Stimulated activated CD4-positive, alpha-beta T cell treated with anti-CD3 and anti-CD28 coated beads, Interleukin-15, amount 100 ng/mL, for 48 hours (primary cell): ENCODE measurements at places on chromosomes 3 and 15.

DNA sequence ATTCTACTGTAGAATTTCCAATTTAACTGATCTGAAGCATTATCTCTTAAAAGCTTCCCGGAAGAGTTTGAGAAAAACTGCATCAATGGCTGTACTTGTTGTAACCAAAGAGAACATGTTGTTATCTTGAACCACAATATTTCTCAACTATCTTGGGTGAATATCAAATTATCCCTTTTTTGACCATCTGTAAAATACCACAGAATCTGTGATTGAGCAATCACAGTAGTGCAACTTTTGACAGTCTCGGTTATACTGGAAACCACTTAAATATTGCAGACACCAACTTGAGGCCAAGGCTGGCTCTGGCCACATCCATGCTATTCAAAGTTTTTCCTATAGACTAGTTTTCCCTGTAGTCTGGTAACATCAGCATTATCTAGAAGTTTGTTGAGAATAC lies 842.8 kb upstream of the EPHA6 start:
- DNase-seq, result no peak

GRCh38 chr15:51290720-51291119 lies 47.7 kb downstream of the CYP19A1 start:
- DNase-seq, result no peak

DNA sequence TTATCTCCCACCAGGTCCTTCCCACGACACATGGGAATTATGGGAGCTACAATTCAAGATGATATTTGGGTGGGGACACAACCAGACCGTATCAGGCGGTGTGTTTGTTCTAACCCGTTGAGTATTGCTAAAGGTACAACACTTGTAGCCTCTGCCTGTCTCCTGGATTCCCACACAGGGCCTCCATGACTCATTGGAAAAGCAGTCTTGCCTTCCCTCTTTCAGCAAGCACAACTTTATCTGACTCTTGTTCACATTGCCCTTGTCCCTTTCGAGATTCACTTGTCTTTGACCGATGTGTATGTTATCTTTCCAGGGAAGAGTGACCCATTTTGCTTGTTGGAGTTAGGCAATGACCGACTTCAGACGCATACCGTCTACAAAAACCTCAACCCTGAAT lies 152.3 kb downstream of the MCTP2 start:
- DNase-seq, result no peak

DNA sequence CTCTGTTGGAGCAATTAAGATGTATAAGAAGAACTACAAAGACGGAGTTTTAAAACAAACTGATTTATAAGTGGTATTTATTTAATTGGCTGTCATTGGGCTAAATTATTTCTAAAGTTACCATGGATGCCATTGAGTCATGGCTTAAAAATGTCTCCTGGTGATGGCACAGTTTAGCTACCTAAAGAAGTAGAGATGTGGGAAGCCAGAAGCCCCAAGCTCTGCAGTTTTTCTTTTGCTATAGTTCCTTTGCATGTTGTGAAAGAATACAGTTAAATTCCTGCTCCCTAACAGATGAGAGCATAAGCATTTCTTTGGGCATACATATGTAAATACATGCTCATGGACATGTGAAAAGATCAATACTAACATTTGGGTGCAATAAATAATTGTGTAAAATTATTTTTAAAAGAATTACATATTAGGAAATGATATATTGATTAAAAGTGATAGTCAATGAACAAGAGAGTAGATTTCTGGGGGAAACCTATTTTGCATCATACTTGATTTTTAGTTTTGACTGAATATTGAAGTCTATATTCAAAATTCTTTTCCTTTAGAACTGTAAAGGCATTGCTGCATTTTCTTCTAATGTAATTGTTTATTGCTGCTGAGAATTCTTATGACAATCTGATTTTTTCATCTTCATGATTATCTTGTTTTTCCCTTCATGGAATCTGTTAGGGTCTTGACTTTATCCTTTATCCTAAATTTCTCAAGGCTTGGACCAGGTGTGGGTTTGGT lies 2.1 kb downstream of the OPA1 start:
- DNase-seq, result no peak

GRCh38 chr3:49787182-49787464 lies 781 bp upstream of the IP6K1 start:
- DNase-seq, result no peak

DNA sequence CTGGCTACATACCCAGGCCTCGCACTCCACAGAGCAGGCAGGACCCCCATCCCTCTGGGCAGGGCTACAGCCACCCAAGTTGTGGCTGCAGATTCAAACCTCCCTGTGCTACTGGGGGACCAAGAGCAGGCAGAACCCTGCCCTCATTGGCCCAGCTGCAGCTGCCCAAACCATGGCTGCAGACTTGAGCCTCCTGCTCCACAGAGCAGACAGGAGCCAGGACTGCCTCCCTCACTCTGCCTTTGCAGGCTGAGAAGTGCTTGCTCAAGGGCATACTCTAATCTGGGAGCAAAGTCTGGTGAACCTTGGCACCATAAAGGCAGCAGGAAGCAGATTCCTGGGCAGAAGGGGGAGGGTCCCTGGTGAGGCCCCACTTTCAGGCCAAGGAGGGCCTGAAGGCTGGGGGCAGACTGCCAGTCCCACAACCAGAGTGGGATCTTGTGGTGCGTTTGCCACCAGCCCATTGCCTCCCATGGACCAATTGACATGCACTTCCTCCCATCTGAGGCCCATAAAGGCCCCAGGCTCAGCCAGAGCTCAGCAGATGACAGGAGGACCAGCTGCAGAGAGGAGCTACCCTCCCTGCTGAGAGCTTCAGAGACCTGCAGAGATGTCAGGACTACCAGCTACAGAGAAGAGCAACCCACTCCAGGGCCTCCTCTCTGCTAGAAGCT lies 64.2 kb upstream of the EPHA6 start:
- DNase-seq, result no peak

DNA sequence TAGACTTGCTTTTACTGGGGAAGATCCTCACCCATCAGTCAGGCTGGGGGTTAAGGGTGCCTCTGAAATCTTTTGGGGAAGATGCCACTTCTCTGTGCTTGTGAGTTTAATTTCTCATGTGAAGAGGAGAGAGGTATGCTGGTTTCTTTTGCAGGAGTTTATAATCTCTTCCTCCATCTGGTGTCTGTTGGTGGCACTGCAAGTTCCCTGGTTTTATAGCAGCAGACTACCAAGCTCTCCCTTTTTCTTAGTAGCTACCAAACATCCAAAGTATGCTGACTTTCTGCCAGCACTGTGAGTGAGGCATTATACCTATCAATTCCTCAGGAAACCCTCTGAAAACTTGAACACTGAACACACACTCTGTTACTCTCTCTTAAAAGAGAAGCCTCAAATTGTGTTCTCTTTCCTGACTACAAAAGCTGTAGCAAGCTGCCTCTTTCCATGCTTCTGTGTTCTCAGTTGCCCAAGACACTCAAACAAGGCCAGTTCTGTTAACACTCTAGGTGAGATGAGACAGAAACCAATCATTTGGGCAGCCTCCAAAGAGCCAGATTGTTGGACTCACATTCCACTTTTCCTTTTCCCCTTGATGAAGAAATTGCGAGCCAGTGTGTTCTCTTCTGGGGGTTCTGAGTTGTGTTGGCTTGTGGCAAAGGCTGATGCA lies 299.5 kb downstream of the GAP43 start:
- no peak for DNase-seq

- no peak for DNase-seq
Measured at GRCh38 chr15:99514306-99514705, 51.5 kb upstream of the MEF2A start.

GRCh38 chr15:59543721-59544547 lies 67.6 kb upstream of the GCNT3 start:
- no peak for DNase-seq

GRCh38 chr15:69009341-69009740 lies 5.2 kb upstream of the NOX5 start:
- DNase-seq, result no peak

- no peak for DNase-seq
Measured at GRCh38 chr3:150757364-150757763, 5.6 kb downstream of the SIAH2 start.

- DNase-seq, result no peak
Measured at GRCh38 chr3:55484801-55485791, 2.0 kb downstream of the WNT5A start.

DNA sequence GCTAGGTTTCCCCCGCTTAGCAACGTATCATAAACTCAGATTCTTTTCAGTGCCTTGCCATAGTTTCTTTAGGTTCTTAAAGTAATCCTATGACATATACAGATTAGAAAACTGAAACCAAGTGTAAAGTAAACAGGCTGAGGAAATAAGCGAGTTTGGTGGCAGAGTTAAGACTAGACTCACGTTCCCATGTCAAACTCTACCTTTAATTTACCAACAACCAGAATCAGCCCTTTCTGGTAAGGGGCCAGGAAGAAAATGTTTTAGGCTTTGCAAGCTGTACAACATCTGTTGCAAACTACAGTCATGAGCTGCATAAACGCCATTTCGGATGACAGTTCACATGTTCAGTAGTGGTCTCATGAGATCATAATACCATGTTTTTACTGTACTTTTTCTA lies 128.0 kb upstream of the PRICKLE2 start:
- DNase-seq, result no peak

- DNase-seq, result no peak
Measured at GRCh38 chr3:137692803-137693431, 71.2 kb upstream of the SOX14 start.

- no peak for DNase-seq
Measured at GRCh38 chr3:39755100-39755499, 54.3 kb upstream of the MYRIP start.

DNA sequence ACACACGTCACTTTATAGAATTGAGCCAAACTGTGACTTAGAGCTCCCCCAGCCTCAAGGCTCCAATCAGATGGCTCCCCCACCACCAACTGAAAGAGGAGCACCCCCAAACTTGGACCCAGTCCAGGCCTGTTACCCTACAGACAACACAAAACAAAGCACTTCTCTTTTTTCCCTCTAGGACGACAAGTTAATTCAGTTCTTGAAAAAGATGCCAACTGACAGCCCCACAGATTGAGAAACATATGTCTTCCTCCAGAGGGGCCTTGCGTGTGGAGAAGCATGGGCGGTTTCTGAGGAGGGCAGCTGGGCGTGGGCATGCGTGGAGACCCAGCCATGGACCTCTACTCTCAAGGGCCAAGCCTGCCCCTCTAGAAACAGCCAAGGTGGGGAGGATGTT lies 229.5 kb downstream of the SHQ1 start:
- no peak for DNase-seq

- DNase-seq, result no peak
Measured at GRCh38 chr15:34973512-34973911, 4.0 kb upstream of the AQR start.

- DNase-seq, result no peak
Measured at GRCh38 chr3:72113564-72113963, 328.6 kb upstream of the PROK2 start.

GRCh38 chr3:141710888-141711616 lies 27.0 kb upstream of the RNF7 start:
- DNase-seq, result no peak

DNA sequence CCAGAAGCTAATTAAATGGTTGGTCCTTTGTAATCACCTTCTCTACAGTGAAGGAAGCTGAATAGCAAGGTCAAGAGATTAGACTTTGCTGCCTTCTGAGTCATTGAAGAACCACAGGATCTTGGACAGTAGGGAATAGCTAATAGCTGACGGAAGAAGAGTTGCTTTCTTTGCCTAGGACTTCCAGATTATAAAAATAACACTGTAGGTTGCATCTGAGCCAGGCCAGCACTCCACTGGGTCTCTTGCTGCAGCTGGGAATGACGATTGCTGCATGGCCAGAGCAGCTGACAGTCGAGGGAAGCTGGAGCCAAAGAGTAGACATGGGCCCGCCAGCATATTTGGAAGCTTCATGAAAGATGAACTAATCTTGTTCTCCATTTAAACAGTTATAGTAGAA lies 81.5 kb upstream of the KCNMB2 start:
- no peak for DNase-seq

DNA sequence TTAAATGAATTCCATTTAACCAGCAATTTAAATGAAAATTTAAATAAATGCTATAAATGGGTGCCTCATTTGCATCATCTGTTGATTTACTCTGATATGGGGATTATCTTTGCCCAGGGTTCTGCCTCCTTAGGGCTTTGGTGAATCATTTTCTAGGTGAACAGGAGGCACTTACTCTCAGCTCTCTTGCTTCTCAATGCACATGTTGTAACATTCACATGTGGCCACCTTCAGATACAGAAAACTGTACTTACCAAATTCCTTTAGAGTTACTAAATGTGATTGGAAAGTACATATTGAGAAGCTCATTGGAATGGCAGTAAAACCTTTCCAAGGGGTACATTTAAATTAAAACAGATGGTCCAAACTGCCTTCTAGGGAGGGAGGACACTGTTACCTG lies 20.8 kb downstream of the GADL1 start:
- no peak for DNase-seq

DNA sequence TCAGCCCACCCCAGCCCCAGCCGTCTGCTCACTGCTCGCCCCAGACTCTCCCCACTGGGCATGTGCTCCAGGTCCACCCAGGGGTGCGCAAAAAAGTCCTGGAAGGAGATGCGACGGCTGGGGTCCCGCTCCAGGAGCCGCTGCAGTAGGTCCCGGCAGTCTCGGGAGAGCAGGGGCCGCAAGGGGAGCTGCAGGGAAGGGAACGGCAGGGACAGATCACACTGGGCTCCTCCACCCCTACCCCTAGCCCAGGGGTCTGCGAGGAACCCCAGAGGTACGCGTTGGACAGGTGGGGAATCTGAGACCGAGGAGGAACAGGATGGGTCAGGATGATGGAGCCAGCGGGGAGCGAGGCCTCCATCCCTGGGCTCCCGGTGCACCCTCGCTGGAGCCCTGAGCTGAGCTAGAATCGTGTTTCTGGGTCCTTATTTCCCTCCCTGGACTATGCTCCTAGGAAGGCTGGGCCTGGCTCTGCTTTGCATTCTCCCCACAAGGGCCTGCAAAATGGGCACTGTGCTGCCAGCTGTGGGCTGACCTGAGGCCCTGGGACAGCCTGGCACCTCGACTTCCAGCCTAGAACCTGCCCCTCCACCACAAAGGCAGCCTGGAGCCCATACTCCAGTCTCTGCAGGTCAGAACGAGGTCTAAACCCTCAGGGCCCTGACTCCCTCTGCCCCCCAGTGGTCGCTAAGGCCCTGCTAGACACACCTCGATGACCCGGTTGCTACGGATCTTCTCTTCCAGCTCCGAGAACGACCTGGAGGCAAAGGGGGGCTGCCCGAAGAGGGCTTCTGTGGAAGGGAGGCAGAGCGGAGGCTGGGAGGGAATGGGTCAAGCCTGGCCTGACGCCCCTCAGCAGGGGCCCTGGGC lies 3.2 kb downstream of the ULK3 start:
- no peak for DNase-seq

DNA sequence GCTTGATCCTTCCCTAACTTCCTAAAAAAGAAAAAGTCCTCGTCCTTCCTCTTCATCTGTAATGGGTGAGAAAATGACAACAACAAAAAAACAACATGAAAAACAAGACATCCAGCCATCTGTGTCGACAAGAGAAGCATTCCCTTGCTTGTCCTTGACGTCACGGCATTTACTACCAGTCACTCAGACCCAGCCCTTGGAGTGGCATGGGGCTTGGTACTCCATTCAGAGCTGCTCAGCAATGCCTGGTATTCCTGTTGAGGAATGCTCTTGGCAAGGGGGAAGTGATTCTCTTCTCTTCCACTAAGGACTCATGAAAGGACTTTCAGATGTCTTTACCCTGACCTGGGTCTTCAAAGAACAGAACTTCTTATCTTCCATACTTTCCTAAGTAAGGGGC lies 339.7 kb upstream of the RASGRP1 start:
- DNase-seq, result no peak

GRCh38 chr3:130906374-130906995 lies 12.6 kb downstream of the ATP2C1 start:
- no peak for DNase-seq
